ENCODE measurements at places on chromosomes 12 and 14.

DNA sequence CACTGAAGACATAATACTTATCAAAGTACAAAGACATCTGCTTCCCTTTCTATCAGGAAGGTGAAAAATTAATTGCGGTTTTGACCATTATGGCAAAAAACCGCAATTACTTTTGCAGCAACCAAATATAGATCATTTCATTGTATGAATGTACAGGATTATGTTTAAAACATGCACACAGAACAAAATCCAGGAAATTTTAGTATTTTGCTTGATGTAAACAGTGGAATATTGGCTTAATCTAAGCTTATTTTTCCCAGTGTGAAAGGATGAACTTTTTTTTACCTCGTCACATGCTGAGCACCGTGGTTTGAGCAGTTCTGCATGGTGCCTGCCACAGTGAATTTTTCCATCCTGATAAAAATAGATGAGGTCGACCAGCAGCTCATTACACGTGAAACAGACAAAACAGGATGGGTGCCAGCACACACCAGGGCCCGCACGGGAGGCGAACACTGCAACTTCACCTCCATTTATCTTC, 121.2 kb downstream of the PRICKLE1 start:
- no peak for DNase-seq

- DNase-seq, result no peak
Measured at GRCh38 chr14:93160353-93160801, 24.3 kb downstream of the MOAP1 start.

DNA sequence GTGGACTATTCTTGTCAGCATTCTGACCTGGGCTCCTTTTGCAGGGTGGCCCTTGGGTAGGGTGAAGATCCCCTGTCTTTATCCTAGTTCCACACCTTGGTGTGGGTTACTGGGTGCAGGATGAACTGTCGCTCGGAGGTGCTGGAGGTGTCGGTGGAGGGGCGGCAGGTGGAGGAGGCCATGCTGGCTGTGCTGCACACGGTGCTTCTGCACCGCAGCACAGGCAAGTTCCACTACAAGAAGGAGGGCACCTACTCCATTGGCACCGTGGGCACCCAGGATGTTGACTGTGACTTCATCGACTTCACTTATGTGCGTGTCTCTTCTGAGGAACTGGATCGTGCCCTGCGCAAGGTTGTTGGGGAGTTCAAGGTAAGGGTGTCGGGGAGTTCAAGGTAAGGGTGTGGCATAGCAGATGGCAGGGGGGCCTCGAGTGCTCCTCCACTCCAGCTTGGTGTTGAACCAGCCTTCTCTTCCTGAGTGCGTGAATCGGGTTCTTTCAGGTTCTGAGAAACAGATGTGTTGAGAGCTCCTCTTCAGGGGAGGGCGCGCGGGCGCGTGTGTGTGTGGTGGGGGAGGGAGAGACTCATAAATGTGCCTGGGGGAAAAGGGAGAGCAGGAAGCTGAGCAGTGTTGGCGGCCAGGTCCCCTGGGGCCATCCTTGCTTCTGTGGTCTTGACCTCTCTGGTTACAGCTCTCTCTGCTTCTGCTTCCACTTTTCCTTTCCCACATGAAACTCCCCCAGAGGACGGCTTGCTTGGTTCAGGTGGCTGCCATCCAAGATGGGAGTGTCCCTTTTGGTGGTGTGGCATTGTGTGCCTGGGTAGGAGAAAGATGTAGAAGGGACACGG, 4.0 kb downstream of the ATG101 start:
- DNase-seq, result no peak

DNA sequence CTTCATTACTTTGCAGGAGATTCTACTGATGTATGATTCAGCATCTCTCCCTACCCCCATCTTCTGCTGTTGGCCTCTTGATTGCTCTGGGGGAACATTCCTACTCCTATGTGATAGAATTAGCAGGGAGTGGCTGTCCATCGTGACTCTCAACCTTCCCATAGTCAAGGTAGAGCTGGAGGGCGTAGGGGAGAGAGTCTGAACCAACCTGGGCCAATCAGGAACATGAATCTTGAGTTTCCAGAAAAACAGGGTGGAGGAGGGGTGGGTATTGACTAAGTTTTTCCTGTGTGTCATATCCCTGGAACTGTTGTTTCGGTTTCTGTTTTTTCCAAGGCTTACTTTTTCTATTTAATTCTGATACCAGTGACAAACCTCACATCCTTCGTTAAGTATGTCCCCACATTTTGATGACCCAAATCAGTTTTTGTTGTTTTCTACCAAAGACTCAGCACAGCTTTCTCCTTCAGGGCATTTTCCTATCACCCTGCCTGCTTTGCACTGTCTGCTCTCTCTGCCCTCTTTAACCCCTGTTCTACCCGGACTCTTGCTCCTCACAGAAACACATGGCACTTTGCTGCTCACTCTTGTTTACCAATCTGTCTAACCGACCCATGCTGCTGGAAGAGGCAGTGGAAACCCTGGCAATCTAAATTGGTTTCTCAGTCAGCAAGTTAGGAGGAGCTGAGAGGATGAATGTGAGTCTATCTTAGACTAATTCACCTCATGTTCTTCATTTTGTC, 1428.3 kb downstream of the AACS start:
- no peak for DNase-seq

- no peak for DNase-seq
Measured at GRCh38 chr12:27105746-27106536, 23.6 kb upstream of the C12orf71 start.

GRCh38 chr12:91307957-91308670, 125.5 kb upstream of the DCN start:
- no peak for DNase-seq

GRCh38 chr14:100406505-100407131, 83.5 kb downstream of the SLC25A47 start:
- no peak for DNase-seq

DNA sequence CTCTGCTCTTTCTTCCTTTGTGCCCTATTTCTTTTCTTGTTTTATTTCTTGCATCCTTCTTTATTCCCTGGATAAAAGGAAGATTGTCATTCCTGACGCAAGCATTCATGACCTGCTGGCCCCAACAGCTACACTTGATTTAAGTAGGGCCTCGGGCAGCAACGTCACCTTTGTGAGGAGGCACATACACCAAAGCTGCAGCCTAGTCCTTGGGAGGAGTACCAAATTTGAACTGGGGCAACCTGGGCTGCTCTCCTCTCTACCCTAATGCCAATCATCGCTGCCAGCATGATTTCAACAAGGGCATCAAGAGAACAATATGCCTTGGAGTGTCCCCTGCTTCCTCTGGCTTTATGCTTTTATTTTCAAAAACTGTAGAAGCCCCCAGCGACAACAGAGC, 76.4 kb downstream of the C12orf50 start:
- DNase-seq, result no peak

GRCh38 chr14:51513281-51513680, 138.4 kb upstream of the FRMD6 start:
- no peak for DNase-seq

- no peak for DNase-seq
Measured at GRCh38 chr14:88029500-88029899, 24.6 kb downstream of the GPR65 start.

- DNase-seq, result no peak
Measured at GRCh38 chr12:5434647-5435560, 3.0 kb downstream of the NTF3 start.

DNA sequence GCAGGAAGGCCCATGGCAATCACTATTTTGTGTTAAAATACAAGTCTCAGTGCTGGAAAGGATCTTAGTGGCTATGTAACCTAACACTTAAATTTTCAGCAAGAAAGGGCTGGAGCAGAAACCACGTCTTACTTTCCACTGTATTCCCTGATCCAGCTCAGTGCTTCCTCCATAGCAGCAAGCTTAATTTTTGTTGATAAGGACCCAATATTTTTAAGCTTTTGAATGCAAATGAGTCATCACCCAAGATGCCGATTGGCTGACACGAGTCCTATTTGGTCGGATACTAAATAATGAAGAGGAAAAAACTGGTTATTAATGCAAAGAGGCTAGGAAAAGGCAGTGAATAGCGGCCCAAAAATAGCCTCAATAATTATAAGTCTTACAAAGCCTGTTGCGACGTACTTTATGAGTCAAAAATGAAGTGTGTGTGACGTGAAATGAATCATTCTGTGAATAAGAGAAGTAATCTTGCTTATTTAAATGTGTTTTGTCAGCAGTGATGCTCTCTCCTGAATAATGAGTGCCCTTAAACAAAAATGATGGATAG, 46.9 kb upstream of the IGF1 start:
- DNase-seq, result no peak

DNA sequence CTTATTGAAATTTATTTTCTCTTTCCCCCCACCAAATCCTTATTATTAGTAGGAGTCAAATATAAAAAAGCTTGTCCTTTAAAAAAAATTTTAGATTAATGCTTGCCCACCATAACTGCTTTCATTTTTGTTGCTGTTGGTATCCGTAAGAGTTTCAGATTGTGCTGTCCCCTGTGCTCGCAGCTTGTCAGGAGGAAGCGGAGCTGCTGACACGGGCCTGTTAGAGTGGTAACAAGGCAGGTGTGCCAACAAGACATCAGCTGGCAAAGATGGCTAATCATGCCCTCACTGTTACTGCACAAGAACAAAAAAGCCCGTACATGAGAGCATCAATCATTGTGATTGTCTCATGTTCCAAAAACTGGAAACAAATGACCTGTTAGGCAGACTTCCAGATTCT, 148.4 kb downstream of the ALG10B start:
- DNase-seq, result no peak

- no peak for DNase-seq
Measured at GRCh38 chr12:95259368-95259767, 41.8 kb downstream of the VEZT start.

DNA sequence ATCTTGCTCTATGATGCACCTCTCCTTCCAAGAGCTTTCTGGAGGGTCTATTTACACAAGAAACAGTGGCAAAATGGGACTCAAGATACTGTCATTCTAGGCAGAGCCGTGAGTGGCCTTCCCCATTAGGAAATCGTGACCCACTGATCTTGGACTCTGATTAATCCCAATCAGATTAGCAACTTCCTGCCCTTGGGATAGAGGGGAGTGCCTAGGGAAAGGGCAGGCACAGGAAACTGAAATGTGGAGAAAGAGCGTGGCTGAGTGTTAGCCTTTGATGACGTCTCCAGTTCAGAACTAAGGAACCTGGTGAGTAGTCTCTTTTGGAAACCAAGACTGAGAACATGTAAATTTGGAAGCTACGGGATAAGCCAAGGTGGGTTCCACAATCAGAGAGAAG, 76.1 kb downstream of the NUAK1 start:
- no peak for DNase-seq

GRCh38 chr12:70227911-70228310, 15.3 kb upstream of the CNOT2 start:
- no peak for DNase-seq

DNA sequence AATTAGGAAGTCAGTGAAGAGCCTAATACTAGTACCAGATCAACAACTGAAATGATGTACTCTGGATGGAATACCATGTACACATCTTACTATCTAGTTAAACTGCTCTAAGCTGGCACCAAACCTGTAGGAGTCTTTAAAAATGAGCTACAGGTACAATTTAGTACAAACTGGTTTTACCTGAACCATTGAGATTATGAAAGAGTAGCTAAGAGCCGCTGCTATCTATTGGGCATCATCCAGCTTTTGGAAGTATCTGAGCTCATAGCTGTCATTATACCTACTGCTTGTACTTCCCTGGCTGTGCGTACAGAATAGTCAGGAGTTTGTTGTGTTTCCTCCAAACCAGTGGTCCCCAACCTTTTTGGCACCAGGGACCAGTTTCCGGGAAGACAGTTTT, 12.4 kb downstream of the TBC1D30 start:
- DNase-seq, result no peak

GRCh38 chr14:87217023-87217422, 776.0 kb downstream of the GALC start:
- DNase-seq, result no peak

DNA sequence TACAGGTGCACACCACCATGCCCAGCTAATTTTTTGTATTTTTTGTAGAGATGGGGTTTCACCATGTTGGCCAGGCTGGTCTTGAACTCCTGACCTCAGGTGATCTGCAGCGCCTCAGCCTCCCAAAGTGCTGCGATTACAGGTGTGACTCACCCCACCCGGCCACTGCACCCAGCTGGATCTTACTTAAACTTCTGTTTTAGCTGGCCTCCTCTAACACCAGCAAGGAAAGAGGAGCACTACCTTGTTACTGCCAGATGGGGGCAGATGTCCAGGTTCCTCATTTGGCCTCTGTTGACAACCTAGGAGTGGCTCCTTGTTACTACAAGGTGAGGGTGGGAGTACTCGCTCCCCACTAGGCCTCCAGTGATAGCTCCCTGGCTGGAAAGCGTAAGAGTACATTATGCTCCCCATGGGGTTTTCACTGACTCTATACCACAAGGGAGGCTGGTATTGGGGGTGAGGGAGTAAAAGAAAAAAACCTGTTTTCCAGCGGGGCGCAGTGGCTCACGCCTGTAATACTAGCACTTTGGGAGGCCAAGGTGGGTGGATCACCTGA, 13.2 kb upstream of the ARF6 start:
- no peak for DNase-seq

GRCh38 chr12:124487066-124487833, 80.2 kb downstream of the NCOR2 start:
- DNase-seq, result no peak

- DNase-seq, result no peak
Measured at GRCh38 chr12:28780096-28780495, 369.0 kb upstream of the FAR2 start.

DNA sequence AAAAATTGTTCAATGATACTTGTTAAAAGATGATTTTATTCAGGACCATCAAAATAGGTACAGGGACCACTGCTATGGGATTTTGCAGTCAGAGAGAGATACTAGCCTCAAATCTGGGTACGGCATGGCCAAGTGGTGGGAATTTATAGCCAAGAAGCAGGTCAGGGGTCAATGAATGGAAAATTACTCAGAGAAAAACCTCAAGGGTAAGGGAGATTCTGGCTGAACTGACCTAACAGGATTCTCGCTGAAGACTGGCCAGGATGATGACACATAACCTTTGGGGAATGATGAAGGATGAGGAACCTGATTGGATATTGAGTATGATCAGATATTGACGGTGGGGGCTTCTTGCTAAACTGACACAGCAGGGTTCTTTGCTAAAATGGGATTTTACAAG, 32.7 kb downstream of the DEPDC4 start:
- no peak for DNase-seq

GRCh38 chr12:107457362-107457935, 228.2 kb upstream of the PWP1 start:
- no peak for DNase-seq

- no peak for DNase-seq
Measured at GRCh38 chr12:19544353-19544752, 105.1 kb downstream of the AEBP2 start.

- DNase-seq, result no peak
Measured at GRCh38 chr12:120199595-120200306, 1.2 kb downstream of the RPLP0 start.

GRCh38 chr14:28952666-28953065, 186.1 kb downstream of the FOXG1 start:
- no peak for DNase-seq

- DNase-seq, result no peak
Measured at GRCh38 chr12:124142395-124143035, 152.4 kb upstream of the RFLNA start.

DNA sequence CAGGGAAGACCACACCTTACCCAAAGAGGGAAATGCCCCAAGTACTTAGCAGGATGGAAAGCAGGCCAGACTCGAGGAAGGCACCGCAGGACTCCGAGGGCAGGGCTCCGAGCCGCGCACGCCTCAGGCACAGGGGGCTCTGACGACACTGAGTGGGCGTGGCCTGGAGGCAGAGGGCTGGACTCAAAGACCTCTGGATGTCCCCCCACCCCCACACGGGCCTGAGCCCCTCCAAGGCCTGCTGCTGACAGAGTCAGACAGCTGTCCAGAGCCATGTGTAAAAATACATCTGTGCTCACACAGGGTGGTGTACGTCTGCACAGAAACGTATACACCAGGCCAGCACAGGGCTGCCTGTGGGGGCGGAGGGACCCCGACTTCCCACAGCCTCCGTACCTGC, 1.4 kb downstream of the AKT1 start:
- no peak for DNase-seq
